A172 (cell line): ENCODE measurements at places on chromosomes 13 and 19. TPM values are rescaled to one million over a fixed set of nuclear protein-coding genes. Genes with fewer than 3 reads are reported as not detected.

The SCEL gene
- total RNA-seq, result not detected in 2 replicates

The KCNJ14 gene
- total RNA-seq, result 0.36 and 0.55 TPM in 2 replicates

The ARRDC5 gene
- total RNA-seq, result not detected in 2 replicates

The CRYL1 gene
- total RNA-seq, result 8.0 and 10.5 TPM in 2 replicates

The ARL11 gene
- total RNA-seq, result not detected in 2 replicates

DNA sequence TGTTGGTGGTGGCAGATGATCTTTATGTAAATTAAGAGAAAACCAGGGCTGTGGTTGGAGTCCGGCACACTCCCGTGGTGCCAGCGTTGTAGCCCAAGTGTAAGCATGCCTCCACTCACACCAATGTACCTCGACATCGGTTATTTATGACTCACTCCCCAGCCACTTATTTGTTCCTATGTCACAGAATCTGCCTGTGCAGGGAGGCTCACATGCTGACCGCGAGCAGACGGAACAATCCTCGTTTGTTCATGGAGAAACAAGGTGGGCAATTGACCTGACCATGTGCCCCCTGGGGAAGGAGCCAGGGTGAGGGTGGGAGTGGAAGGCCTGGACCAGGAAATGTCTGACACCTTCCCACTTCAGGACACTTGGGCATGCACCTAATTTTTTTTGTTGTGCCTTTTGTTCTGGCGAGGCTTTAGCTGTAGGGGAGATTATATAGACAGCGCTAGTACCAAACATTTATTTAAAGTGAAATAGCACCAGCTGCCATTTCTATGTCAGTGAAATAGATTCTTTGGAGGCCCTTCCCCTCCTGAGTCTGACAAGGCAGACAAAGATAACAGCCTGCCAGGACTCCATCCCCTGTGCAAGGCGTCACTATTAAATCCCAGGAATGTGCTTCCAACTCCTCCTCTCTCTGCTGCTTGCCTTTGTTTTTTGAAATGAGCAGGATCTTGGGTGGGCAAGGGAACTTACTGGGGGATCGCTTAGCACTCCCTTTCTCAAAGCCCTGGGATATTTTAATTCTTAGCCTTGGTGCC, 394.2 kb downstream of the FGF9 start:
- no peak for DNase-seq

DNA sequence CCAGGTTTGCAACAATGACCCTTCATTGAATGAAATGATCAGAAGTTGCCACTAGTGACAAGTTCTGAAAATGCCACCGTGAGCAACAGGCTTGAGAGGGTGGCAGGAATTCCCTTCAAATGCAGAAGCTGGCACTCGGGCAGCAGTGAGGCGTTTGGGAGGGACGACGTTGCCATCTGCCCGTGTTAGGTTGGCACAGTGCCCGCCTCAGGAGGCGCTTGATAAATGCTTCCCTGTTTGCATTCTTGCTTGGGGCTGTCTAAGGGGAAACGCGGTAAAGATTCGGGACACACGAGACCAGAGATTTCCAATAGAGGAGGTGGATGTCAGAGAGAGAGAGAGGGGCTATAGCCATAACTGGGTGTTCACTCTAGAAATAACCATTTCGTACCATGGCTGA, 101.9 kb downstream of the TEX29 start:
- no peak for DNase-seq

DNA sequence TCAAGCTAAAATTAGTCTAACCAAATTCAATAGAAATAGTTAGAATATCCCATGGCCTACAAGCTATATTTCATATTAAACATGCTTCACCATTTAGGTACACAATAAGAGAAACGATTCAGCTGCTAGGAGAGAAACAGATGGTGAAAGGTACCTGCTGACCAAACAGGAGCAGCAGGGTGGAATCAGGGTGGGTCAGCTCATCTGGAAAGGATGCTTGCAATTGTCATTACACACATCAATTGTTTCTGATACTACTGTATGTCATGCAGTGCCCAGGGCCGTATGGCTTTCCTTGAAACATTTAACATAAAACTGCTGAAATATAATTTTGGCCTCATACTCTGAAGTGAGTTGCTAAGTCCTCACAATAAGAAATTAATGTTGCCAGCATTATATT, 776.0 kb downstream of the DACH1 start:
- no peak for DNase-seq

GRCh38 chr19:12784871-12785430, 6.3 kb upstream of the JUNB start:
- DNase-seq, result no peak

GRCh38 chr13:114132419-114133121, at the start of gene RASA3:
Gene RASA3, minus strand, starts transcription at chr13:114132623. Its CDS starts 134 bp downstream, at chr13:114132489.
- peak; percentile 57 for DNase-seq

DNA sequence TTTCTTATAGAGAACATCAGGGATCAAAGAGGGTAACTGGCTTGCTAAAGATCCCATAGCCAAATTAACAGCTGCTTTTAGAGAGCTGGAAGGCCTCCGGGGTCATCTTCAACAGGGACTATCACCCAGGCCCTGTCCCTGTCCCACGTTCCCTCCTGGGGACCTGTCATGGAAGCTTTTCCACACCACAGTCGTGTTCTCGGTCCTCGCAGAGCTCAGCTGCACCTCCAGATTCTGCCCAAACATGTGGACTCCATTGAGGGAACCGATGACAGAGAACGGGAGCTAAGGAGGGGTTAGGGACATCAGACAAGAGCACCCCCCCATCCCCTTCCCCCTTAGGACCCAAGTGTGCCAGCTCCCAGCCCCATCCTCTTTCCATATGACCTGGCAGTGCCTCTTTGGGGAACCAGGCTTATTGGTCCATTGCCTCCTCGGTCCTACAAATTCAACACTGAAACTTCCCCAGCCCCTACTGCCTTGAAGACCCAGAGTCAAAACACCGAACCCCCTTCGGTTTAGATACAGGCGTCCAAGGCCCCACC, 568 bp downstream of the FUZ start:
- DNase-seq, result no peak

GRCh38 chr19:58374200-58374599, 6.6 kb downstream of the ZNF837 start:
- DNase-seq, result no peak

DNA sequence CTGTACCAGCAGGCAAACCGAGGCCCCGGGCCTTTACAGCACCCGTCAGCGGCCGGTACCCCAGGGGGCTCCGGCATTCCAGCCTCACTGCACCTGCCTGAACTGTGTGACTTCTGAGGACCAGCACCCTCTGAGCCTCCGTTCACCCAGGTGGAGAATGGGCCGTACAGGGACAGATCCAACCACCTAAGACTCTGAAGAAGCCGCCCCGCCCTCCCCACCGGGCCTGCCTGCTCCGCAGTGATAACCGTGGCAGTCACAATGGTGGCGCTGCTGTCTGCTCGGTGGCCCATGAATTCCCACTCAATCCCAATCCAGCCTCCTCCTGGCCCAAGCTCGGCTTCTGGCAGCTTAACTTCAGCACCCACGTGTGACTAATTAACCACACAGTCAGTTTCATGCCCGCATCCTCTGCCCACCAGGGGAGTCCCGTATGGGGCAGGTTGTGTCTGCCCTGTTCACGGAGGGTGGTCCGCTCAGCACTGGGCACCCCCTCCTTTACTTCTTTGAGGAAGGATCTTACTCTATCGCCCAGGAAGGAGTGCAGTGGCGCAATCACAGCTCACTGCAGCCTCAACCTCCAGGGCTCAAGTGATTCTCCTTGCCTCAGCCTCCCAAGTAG, 3.4 kb downstream of the TCF3 start:
- no peak for DNase-seq

- no peak for DNase-seq
Measured at GRCh38 chr13:49292742-49293486, 45.2 kb downstream of the CDADC1 start.

DNA sequence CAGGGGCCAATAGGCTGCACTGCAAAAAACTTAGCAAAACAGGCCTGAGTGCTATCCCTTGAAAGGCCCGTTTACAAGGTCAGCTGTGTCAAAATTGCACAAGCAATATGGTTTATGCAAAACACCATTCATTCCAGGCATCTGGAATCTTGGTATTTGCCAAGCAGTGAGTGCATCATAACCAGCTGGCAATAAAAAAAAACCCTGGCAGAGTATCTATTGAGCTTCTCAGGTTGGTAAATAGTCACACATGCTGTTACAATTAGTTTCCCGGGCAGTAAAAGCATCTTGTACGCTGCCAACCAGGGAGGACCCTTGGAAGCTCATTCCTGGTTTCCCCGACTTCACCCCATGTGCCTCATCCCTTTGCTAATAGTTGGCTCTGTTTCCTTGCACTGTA, 21.3 kb downstream of the ZNF77 start:
- DNase-seq, result peak; percentile 35
